ENCODE measurements at places on chromosomes 13 and 19.
A peak's percentile ranks its signal among the peaks of the same experiment; 100 is the strongest.

DNA sequence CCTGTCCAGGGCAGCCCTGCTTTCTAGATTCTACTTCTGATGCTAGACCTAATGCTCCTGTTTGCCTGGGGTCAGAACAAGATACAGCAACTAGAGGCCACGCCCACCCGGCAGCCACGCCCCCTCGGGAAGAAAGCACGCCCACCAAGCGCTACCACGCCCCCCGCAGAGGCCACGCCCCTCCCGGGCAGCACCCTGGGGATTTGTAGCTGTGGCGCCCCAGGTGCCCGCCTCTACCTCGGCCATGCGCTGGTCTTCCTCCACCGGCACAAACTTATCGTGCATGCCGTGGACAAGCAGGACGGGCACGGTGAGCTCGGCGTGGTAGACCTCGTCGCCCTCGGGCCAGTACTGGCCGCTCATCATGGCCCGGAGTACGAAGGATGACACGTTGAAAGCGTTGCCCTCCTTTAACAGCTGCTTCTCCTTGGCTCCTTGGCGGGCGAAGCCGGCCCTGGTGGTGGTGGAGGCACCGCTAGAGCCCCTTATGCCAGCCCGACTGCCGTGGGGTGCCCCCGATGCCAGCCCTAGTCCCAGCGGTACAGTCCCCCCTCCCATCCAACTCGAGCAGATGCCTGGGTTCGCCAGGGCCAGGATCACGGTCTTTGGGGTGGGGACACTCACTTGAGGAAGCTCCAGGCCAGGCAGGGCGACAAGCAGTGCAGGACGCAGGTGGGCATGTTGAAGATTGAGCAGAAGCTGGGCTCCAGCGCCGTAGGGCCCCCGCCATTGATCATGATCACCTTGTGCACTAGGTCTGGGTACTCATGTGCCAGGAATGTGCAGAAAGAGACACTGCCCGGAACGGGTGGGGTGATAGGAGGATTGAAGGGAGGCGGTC is 9.0 kb downstream of the ABHD8 start:
- no peak for DNase-seq

- DNase-seq: no peak
These were observed 20.2 kb downstream of the EPSTI1 start for GRCh38 chr13:42971691-42972347.

DNA sequence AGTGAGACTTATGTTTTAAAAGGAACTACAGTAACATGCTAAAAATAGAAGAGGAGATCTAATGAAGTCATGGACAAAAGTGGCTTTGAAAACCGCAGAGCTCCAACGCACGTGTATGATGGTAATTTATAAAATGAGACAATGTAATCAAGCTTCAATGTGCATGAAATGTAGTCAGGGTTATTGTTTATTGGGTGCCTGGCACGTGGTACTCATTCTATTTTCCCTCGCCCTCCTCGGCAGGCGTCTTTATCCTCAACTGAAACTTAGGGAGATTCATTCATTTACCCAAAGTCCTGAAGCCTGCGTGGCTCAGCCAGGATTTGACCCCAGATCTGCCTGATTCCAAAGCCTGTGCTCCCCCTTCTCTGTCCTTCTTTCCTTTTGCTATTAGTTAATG is 79.8 kb downstream of the CHST8 start:
- DNase-seq: no peak

DNA sequence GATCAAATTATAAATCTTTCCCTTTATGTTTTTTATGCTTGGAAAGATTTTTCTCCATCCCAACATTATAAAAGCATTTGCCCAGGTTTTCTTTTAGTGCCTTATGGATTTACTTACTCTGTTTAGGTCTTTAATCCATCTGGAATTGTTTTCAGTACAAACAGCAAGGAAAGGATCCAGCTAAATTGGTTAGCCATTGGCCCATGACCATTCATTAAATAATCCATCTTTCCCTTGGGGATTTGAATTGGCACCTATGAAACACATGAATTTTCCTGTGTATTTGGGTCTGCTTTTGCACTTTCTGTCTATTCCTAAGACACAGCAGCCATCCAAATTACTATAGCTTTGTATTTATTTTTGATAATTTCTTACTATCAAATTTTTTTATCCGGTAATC is 28.8 kb upstream of the SHKBP1 start:
- DNase-seq: no peak

DNA sequence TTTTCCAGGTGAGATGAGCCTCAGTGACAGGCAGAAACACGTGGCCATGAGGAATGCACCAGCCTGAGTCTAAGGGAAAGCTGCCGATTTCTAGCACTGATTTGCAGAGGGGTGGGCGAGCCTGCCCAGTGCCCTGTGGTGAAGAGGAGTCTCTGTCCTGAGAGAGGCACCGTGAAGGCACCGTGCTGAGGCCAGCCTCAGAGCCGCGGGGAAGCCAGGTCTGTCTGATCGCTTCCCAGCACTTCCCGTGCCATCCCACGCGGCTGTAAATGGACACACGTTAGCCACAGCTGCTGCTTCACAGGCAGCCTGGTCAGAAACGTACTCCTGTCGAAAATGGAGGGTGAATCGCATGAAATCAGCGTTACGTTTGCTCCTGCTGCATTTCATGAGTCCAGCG is 79.8 kb downstream of the ATP11A start:
- DNase-seq: no peak

- DNase-seq: no peak
These were observed 5.5 kb downstream of the BRSK1 start for GRCh38 chr19:55289117-55289796.

DNA sequence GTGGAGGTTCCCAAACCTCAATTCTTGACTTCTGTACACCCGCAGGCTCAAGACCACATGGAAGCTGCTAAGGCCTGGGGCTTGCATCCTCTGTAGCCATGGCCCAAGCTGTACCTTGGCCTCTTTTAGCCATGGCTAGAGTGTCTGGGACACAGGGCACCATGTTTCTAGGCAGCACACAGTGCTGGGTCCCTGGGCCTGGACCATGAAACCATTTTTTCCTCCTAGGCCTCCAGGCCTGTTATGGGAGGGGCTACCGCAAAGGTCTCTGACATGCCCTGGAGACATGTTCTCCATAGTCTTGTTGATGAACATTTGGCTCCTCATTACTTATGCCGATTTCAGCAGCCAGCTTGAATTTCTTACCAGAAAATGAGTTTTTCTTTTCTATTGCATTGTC is 701.4 kb downstream of the FGF9 start:
- DNase-seq: no peak

GRCh38 chr13:94674609-94675348 is 37.6 kb downstream of the SOX21 start:
- DNase-seq: no peak

DNA sequence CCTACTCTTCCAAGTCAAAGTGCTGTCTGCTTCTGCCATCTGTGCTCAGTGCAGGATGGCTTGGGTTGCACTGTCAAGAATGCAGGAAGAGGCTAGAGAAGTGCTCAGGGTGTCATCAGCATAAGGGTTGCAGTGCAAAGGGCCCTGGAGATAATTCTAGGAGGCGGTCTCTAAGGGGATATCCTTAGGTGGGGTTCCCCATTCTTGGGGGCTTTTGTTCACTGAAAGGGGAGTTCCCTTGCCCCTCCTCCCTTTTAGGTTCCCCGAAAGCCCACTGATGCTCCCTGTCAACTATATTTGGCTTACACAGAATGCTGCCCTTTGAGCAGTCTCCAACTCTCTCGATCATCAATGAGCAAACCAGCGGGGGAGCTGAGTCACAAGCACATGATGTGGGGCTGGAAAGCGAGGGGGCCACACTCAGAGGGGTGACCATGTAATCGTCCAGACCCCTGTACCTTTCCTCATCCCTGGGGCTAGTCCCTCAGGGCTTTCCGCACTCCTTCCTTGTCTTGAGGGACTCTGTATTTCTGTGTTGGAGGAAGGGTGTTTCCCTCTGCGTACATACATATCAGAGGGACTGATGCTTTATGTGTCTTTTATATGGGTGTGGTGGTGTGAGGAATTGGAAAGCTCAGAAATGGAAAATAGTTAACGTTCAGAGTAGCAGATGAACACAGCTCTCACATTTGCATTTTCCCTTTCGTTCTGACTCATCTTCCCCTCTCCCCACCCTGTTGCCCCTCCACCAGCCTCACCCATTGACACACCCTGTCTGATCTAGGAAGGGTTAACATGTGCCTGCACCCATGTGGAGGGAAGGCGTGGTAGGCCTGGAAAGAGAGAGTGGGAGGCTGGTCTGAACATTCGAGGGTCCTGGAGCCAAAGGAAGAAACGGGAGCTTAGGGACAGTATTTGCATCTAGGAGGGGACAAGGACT is 6.7 kb downstream of the ZBTB32 start:
- no peak for DNase-seq

DNA sequence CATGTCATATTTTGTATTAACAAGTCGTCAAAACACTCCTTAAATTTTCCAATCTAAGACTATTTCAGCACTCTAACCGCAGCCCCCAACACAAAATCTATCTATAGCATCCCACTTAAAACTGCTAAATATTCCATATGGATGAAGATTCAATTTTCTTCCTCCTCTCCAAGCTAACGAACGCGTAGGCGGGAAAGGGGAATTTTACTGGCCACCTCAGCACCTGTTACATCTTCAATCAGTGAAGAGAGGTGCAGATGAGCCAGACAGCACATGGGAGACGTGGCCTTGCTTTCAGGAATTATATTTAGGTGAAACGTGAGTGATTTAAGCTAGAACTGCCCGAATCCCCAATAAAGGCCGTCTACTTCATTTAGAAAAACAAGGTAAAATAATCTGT is 1.1 kb downstream of the RBM26 start:
- peak; percentile 7 for DNase-seq
